Tibial nerve (tissue), 4 donors: ENCODE measurements at places on chromosomes 6 and 20. TPM values are rescaled to one million over a fixed set of nuclear protein-coding genes. Genes with fewer than 3 reads are reported as not detected.

DNA sequence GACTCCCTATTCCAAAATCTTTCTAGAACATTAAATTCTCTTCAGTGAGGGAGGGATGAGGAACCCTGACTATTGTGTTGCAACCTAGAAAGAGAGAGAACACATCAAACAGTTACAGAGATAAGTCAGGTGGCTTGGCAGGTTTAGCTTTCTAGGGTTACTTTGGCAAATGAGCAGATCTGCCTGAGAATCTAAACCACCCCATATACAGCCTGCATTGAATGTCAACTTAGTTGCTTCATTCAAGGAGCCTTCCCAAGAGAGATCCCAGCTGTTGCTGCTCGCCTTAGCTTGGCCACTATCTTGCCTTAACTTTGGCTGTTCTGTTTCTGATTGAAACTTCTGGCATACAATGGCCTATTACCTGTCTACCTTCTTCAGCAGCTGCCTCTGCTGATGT, 74.7 kb upstream of the TCF21 start:
- no peaks in the 10 kb centered on the region for H3K36me3 ChIP-seq
- H3K4me3 ChIP-seq, result no peak overlapping the region
- H3K27me3 ChIP-seq, result no peaks in the 10 kb centered on the region
- H3K27ac ChIP-seq, result no peak overlapping the region

DNA sequence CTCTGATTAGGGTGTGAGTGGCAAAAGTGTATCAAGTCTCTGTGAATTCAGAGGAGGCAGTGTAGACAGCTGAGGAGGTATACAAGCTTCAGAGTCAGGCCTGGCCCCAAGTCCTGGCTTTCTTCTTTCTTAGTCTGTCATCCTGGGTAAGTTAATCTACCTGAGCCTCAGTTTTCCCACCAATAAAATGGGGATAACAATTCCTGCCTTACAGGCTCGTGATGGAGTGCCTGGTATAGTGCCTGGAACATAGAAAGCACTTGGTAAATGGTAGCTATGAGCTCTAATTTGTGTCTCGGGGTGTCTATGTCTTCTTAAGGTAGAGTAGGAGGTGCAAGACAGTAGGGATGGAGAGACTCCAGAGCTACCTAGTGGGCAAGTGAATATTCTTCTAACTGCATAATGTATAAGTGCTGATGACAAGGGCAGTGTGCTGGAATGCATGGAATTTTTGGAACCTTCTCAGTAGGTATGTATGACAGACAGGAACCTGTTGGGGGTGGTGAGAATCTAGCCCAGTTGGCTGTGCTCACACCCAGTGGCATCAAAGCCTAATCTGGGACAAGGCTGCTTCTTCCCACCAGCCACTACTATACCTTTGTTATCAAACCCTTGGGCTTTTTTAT, 4.0 kb upstream of the SCUBE3 start:
- H3K27ac ChIP-seq, result no peak overlapping the region
- no peaks in the 10 kb centered on the region for H3K36me3 ChIP-seq
- no peaks in the 10 kb centered on the region for H3K27me3 ChIP-seq
- no peak for DNase-seq
- peaks cover 14% of the 10 kb centered on the region for H3K4me1 ChIP-seq

DNA sequence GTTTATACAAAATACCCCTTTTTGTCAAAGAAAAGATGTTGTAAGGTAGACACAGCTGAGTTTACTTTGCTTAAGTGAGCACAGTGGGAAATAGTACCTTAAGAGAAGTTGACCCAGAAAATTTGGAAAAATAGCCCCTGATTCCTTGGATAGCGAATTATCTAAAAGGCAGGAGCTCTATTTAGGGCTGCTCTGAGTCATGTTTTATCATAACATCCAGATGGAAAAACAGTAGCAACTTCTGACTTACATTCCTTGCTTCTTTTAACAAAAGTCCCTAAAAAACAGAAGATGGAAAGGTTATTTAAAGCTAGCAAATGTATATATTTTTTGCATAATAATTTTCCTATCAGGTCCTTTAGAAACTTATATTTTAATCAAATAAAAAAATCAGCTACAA, 59.0 kb downstream of the THEMIS start:
- H3K27me3 ChIP-seq, result no peaks in the 10 kb centered on the region
- no peak overlapping the region for H3K27ac ChIP-seq
- DNase-seq, result no peak
- H3K36me3 ChIP-seq, result no peaks in the 10 kb centered on the region

DNA sequence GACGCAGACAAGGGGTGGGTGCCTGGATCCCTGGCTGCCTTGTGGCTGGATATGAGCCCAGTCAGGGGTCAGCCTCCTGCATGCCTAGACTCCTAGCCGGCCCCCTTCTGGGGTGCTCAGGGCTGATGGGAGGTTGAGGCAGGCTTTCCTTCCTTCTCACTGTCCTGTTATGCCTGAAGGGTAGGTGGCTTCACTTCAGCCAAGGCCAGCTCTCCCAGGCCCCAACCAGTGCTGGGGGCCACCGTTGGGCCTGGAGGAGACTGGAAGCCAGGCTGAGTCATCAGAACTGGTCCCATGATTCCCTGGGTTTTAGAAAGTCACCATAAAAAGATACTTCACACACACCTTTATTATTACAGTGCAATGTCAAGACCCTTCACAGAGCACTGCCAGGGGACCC, 2.9 kb upstream of the POU5F1 start:
- no peaks in the 10 kb centered on the region for H3K36me3 ChIP-seq
- H3K27me3 ChIP-seq, result no peaks in the 10 kb centered on the region

MATN4 gene
- total RNA-seq, result not detected

HLA-DPA1 gene
- total RNA-seq, result 179 TPM
